NCI-H2171 treated with DMSO at 0.1 percent for 48 hours (cell line): ENCODE measurements at places on chromosomes 12 and 14.

DNA sequence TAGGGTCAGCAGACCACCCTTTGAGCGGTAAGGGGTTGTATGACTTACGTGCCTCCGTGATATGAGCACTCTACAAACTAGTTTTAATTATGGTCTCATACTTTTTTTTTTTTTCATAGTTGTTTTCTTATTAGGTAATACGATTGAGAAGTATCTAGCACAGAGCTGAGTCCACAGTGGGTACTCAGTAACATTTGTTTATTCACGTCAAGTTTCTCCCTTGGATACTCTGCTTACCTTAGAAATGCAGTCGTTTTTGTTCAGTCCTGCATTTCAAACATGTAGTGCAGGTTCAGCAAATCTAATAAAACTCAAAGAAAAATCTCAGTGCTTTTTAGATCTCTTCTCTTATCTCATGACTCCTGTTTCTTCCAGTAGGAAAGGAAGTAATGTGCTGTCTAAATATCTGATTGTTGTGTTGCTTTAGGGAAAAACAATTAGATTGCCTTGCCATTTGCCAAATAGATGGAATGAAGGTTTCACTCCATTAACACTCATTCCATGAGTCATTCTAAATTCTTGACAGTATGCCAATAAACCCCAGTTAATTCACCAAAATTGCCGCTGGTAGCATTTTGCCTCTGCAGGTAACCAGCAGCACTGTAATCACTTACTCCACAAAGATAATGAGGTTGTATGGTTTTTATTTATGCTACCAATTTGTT lies 118.9 kb downstream of the PTCSC3 start:
- DNase-seq = no peak

GRCh38 chr12:108135627-108136026 lies 6.5 kb downstream of the WSCD2 start:
- DNase-seq = no peak

GRCh38 chr14:61562321-61563161 lies 132.8 kb upstream of the HIF1A start:
- no peak for DNase-seq

DNA sequence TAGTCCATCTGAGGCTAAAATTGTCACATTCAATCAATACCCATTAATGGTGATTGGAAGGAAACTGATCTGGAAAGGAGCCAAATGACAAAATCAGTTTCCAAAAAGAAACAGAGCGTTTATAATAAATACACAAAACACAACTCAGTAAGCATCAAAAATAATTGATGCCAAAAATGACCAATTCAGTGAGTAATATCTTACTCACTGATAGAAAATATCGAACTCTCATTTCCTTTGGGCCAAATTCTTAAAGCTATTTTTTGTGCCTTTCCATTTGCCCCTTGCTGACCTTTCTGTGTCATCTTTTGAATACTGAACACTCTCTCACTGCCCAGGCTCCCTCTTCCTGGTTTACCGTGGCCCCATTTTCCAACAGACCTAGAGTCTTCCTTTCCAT lies 22.5 kb upstream of the ATP2B1 start:
- no peak for DNase-seq

GRCh38 chr12:40921563-40922163 lies 229.4 kb downstream of the CNTN1 start:
- DNase-seq = peak; percentile 36

DNA sequence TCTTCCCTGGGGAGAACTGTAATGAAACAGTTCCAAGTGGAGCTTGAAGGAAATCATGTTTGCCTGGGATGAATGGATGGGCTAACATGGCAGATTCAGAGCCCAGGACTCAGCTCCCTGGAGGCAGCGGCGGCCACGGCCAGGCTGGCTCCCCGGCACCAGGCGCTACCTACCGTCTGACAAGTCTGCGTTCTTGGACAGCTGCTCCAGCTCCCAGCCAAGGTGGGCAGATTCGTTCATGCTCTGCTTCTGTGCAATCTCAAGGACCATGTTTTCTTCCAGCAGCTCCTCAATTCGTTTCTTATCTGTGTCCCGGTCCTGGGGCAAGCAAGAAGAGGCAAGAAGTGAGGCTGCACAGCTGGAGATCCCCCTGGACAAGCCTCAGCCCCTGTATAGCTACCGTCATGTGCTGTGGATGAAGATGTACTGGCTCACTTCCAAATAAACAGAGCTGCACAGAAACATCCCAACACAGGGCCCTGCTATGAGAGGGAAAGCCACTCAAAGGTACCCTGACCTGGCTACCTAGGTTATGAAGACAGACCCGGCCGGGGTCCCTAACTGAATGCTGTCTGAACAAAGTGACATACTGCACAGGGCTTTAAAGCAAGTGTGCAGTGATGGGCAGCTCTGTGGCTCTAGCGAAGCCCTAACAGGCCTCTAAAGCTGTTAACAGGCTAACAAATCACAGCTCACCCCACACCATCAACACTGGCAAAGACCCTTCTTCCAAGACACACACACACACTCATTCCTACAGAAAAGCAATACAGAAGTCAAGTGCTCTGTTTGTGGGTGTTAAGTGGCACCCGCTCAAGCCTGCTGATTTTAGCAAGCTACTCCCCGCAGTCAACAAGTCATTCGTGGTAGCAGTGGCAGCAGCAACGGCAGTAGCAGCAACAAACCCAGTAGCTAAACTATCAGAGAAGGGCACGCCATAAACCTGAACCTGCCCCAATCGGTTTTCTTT lies 80.4 kb upstream of the GPR68 start:
- peak; percentile 64 for DNase-seq

GRCh38 chr12:125083072-125083471 lies 17.8 kb downstream of the AACS start:
- DNase-seq = no peak

DNA sequence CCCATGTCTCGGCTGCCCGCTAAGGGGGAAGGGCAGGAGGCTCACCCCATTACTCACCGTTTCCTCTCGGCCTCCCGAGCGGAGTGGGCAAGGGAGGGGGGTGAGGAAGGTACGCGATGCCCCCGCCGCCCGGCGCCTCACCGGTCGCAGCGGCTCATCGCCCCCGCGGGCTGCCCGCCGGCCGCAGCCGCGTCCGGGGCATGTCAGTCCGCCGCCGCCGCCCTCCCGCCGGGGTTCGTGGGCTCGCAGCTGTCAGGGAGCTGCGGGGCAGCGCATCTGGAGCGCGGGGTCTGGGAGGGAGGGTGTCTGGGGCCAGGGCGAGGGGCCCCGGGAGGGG lies 461 bp downstream of the SLC8A3 start:
- no peak for DNase-seq

DNA sequence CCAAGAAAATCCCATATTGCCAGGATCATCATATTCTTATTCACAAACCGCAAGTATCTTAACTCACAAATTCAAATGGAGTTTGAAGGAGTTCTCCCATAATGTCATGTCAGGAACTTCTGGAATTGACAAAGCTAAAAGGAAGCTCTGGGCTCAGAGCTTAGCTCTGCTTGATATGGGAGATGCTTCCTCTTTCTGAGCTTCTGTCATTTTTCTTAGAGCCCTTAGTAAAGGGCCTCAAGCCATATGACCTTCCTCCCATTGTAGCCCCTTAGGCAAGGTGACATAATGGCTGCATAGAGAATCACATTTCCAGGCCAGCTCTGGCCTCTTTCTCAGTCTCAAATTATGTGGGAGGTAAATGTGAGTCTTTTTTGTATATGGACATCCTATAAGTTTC lies 40.9 kb downstream of the SLC4A8 start:
- DNase-seq = no peak

- DNase-seq = no peak
Measured at GRCh38 chr14:81805785-81806184, 272.1 kb upstream of the SEL1L start.

GRCh38 chr12:108363165-108363564 lies 24.1 kb upstream of the CMKLR1 start:
- DNase-seq = no peak

GRCh38 chr14:58574623-58575022 lies 63.1 kb upstream of the DACT1 start:
- no peak for DNase-seq

- DNase-seq = no peak
Measured at GRCh38 chr14:93303659-93304058, 29.2 kb downstream of the BTBD7 start.

GRCh38 chr12:31353750-31354708 lies 28.1 kb upstream of the SINHCAF start:
- DNase-seq = peak; percentile 88

- DNase-seq = no peak
Measured at GRCh38 chr14:50333014-50333509, 20.9 kb downstream of the DMAC2L start.

DNA sequence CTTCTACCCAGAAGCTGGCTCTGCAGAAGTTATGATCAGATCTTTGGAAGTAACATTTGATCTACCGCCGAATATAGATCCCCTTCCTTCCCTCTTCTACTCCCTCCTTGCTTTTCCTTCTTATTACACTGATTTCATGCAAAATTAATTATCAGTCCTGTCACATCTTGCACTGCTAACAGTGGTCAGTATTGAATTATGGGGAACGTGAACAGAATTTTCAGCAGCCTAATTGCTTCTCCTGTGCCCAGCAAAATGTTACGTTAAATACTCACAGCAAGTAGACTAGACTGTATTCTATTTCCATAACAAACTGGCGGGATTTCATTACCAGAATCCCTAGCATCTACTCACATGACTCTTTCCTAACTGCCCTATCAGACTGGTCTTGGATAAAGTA lies 596.9 kb downstream of the DIO2 start:
- no peak for DNase-seq

- no peak for DNase-seq
Measured at GRCh38 chr12:93895089-93895445, 217.9 kb downstream of the CRADD start.

GRCh38 chr14:105774001-105774400 lies 247.6 kb downstream of the TMEM121 start:
- DNase-seq = no peak

GRCh38 chr12:33794954-33795353 lies 227.3 kb upstream of the ALG10 start:
- no peak for DNase-seq

DNA sequence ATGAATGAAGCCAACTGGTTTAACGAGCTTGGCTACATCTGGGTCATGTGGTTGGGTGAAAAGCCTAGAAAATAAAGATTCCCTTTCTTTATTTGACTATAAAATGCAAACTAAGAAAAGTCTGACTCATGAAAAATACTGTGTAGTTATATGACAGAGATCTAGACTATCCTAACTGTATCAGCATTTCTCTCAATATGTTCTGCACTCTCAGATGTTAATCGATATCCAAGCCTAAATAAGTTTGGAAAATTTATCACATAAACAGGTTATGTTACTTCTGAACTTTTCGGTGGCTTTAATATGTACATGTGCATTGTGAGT lies 133.1 kb downstream of the DAAM1 start:
- DNase-seq = no peak

GRCh38 chr12:70365398-70365647 lies 767 bp upstream of the KCNMB4 start:
- no peak for DNase-seq

DNA sequence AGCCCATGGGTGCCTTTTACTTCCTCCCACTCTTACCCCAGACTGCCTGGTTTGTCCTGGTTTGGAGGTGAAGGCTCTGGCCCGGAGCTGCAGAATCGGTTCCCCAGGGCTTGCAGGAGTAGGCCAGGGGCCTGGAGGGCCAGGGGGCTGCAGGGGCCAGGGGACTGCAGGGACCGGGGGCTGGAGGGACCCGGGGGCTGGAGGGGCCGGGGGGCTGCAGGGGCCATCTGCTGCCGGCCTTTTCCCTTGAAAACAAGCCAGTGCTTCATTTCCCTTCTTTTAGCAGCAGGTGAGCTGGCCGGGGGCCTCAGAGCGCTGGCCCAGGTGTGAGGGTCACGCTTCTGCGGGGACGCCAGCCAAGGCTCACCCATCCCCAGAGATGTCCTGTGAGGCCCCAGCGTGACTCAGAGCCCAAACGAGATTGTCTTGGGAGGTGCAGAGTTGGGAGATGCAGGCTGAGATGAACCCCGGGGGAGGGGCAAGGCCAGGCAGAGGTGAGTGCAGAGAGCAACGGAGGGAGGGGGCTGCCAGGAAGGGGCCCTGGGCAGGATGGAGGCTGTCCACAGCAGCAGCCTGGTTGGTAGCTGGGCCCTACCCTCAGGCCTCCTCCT lies 154.9 kb downstream of the KIF26A start:
- DNase-seq = no peak

DNA sequence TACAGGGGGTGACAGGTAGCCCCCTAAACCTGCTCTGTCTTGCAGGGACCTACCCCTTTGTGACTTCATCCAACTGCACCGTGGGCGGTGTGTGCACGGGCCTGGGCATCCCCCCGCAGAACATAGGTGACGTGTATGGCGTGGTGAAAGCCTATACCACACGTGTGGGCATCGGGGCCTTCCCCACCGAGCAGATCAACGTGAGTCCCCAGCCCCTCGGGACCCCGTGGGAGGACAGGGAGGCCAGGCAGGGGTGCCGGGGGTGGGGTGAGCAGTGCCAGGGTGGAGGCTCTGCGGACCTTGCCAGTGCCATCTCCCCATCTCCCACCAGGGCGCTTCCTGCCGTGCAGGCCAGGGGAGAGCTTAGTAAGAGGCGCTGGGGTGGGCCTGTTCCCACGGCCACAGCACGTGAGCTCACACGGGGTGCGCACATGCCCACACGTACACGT lies 11.1 kb upstream of the SIVA1 start:
- no peak for DNase-seq

GRCh38 chr14:36301159-36301558 lies 19.3 kb downstream of the MBIP start:
- DNase-seq = no peak

DNA sequence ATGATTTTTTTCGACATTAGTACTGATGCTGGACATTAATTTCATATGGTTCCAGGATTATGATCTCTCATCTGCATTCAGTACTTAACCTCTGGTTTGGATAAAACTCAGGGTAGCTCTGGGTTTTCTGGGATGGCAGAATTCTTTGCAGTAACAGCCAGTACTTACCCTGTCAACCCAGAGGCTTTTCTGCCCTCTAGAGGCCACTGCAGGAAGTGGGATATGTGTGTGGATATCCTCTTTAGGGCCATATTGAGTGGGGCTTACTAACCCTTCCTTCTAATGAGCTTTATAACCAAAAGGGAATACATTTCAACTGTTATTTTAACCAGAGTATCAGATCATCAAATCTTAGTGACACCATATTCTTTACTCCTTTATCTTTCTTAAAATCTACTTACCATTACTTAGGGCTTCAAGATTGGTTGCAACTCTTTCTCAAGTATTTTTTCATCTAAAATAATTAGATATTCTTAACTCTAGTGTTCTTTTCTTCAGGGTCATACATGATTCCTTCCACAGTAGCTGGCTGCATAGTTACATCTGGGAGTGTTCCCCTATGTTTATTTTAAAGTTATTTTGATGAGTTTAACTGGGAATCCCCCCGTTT lies 488.0 kb upstream of the STXBP6 start:
- peak; percentile 19 for DNase-seq

GRCh38 chr12:110004598-110004997 lies 5.4 kb downstream of the ANKRD13A start:
- no peak for DNase-seq

GRCh38 chr12:106760184-106760531 lies 14.3 kb upstream of the RIC8B start:
- DNase-seq = no peak

- DNase-seq = peak; percentile 86
Measured at GRCh38 chr12:569803-570434, 93.3 kb downstream of the NINJ2 start.

- DNase-seq = no peak
Measured at GRCh38 chr14:84544486-84545131, 985.3 kb upstream of the FLRT2 start.

- DNase-seq = no peak
Measured at GRCh38 chr14:89957791-89958190, 2.1 kb downstream of the TDP1 start.

GRCh38 chr14:97703006-97703760 lies 906.0 kb downstream of the VRK1 start:
- no peak for DNase-seq

- peak; percentile 93 for DNase-seq
Measured at GRCh38 chr12:81206429-81206828, 128.6 kb downstream of the ACSS3 start.
